Mesendoderm (in vitro differentiated cells): ENCODE measurements at places on chromosomes 1 and 21.
A peak's percentile ranks its signal among the peaks of the same experiment; 100 is the strongest.

GRCh38 chr1:26318338-26319064, 743 bp downstream of the CD52 start:
- DNase-seq, result no peak

DNA sequence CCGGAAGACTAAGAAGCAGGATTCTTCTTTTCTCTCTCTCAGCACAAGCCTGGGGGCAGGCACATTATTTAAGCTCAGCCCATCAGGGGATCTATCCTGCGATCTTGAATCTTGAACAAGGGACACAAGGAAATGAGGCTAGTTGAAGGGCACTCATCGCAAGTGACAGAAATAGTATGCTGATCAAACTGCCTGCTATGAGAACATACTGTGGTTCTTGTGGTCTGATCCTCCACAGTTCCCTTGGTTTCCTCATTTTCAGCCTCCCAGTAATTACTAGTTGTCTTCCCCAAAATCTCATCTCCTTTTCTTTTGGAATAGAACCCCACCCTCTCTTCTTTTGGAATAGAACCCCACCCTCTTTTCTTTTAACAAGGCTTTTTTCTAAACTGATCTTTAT, 6.5 kb downstream of the ANKRD45 start:
- DNase-seq, result no peak

DNA sequence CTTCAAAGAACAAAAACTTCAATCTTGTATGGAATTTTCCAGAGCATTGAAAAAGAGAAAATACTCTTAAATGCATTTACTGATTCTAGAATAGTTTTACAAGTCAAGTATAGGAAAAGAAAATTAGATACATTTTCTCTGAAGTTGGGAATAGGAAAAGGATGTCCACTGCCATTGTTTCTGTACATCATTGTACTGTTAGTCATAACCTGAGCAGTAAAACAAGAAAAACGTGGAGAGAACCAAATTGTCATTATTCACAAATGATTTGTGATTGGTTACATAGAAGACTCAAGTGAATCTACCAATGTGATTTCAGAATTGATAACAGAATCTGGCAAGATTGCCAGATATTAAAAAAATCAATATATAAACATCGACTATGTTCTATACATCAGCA, 27.4 kb downstream of the PRKACB start:
- no peak for DNase-seq

DNA sequence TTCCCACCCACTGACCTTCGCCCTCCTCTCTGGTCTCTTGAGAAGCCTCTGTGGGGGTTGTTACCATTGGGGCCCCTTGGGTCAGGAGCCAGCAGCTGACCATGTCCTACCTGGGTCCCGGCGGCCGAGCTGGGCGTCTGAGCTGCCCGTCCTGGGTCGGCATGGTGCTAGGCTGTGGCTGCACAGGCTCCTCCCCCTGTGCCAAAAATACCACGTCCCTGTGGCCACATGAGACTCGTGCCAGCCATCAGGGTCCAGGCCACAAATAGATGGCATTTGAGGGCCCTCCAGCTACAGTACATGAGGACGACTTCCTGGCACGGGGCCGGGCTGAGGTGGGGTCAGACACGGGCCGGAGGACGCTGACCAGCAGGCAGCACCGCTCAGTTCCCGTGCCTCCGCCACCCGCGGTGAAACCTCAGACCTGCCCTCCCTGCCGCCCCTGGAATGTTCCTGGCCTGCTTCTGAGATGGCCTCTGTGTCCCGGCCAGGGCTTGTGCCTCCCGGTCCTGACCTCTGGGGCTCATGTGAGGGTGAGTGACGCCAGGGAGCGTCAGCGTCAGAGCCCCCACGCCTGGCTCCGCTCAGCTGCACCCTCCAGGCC, at the start of gene PERM1:
Gene PERM1 (minus strand): TSS at position 139 of the 604 bp plus-strand sequence. CDS start 1,064 bp downstream, outside the sequence.
- no peak for DNase-seq

- DNase-seq, result peak; percentile 40
These were observed 579 bp downstream of the PTCH2 start for GRCh38 chr1:44842486-44842861.

DNA sequence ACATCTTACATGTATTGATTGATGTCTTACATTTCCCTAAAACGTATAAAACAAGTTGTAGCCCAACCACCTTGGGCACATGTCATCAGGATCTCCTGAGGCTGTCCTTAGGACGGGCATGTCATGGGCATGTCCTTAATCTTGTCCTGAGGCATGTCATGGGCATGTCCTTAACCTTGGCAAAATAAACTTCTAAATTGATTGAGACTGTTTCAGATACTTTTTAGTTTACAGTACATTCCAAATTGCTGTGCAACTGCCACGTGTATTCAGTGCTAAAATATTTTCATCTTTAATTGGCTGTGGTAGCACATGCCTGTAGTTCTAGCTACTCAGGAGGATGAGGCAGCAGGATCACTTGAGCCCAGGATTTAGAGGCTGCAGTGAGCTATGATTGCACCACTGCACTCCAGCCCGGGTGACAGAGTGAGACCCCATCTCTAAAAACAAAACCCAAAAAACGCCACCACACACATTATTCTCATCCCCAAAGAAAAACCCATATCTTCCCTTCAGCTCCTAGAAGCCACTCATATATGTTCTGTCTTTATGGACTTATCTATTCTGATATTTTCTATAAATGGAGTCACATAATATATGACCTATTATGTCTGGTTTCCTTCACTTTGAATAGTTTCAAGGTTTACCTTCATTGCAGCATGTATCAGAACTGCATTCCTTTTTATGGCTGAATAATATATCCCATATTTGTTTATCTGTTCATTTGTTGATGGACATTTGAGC, 96.0 kb upstream of the BTG3 start:
- DNase-seq, result no peak

GRCh38 chr21:29346281-29346680, 47.6 kb downstream of the BACH1 start:
- no peak for DNase-seq

- no peak for DNase-seq
These were observed 5.2 kb downstream of the POFUT2 start for GRCh38 chr21:45282283-45283034.

- DNase-seq, result no peak
These were observed 4.4 kb upstream of the ASCL5 start for GRCh38 chr1:201131398-201131797.
